ENCODE measurements at places on chromosomes 2 and 18.

DNA sequence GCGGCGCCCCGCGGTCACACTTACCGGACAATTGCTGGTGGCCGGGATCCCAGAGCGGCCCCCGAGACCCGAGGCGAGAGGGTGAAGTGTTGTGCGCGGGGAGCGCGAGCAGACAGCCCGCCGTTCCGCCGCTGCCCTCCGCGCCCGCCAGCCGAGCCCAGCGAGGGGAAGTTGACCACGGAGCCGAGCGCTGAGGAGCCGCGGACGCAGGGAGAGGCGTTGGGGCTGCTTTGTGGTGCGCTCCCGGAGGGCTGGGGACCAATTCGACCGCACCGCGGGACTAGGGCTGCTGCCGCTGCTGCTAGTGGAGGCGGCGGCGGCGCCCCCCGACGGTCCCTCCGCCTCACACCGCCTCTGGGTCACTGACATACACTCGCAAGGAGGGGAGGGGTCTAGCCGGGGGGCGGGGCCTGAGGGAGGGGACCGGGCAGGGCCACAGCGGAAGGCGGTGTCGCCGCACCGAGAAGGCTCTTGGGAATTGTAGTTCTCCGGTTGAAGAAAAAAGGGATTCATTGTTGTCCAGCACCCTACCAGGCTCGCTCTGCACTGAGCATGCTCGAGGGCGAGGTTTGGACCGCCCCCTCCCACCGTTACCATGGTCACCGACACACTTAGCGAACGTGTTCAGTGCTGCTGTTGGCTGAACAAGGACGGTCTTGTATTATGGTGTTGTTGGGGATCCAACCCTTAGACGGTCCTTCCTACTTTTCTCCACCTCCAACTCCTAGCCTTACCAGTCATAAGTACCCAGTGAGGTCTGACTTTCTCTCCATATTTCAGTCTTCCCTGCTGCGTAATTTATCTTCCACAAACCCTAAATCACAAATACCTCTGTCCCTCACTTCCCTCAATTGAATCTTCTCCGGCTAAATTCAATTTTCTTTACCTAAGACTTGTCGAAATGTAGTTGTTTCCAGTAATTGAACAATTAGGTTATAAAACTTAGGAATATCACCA is at the start of gene PELI1:
Gene PELI1 (minus strand): TSS at position 364 of the 957 bp plus-strand sequence. CDS start 36,110 bp downstream, outside the sequence.
- DNase-seq = peak; percentile 96

GRCh38 chr2:71938108-71938507 is 209.6 kb downstream of the CYP26B1 start:
- no peak for DNase-seq

GRCh38 chr2:8408560-8409460 is 273.0 kb upstream of the ID2 start:
- no peak for DNase-seq

DNA sequence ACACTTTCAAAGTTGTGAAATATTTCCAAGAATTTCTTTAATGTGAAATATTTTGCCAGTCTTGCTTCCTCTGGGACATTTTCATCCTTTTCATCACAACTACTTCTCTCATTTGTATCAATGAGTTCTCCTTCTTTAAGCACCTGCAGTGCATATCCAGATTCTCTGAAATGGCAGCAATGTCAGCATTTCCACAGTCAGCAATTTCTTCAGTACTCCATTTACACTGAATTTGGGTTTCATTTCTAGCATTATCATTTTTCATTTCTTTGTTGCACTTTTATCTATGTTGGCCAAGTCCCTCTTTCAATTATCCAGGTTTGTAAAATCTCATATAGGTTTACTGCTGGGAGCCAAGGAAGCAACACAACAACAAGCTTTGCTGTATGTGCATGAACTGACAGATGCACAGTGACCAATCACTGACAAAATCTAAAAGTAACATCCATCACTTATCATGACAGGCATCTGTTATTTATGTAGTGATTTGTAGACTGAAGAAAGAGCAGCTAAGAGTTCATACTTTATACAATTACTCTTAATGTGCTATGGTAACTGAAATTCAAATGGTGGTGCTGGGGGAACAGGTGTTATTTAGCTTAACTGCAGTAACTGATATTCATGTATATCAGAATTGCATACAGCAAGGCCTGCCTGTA is 43.9 kb downstream of the SS18 start:
- no peak for DNase-seq

DNA sequence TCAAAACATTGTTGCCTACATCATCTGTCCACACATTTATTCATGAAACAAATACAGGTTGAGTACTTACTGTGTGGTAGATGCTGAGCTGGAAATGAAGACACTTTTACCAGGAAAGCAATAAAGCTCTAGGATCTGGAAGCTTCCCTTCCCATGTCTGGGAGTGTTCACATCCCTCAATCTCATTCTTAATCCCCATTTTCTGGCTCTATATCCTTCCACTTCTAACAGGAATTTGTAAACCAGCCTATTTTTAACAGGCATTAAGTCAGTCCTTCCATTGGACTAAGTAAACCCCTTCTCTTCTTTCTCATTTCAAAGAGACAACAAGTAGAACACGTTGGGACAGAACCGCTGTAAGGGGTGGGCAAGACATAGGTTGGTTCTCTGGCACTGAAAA is 589.5 kb downstream of the ARHGAP15 start:
- DNase-seq = no peak

DNA sequence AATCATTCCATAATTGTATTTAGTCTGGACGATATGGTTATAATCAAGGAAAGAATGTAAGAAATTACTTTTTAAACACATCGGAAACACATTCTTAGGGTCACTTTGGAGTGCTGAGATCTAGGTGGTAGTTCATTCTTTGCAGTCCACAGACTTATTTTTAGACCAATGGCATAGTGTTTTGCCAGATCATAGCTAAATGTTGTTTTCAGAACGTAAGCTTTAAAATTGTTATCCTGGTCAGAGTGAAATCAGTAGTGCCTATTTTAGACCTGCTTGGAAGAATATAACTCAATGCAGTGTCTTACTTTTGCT is 4.3 kb downstream of the MYL12A start:
- DNase-seq = no peak

DNA sequence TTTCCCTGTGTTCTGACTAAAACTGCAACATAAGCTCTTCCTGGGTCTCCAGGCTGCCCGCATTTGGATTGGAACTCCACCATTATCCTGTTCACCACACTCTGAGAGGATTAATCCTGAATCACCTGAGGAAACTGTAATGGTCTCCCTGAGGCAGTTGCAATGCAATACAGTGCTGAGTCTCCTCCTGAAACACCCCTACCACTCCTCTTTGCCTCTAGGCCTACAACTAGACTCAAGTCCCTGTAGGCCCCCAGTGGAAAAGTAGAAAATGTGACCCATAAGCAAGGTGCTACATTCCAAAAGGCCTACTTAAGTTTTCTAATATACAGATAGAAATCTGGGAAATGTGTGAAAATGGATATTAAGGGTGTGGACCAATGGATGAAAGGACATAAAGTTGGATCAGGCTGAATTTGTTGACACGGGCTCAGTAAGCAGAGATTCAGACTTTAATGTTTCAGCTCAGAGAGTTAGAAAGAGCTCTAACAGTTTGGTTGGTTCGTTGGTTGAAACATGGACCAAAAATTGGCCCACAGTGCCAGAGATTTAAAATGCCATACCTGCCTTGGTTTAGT is 222.3 kb upstream of the ZC3H15 start:
- no peak for DNase-seq

- DNase-seq = no peak
Observed at GRCh38 chr18:813172-814071, 1.4 kb upstream of the YES1 start.

DNA sequence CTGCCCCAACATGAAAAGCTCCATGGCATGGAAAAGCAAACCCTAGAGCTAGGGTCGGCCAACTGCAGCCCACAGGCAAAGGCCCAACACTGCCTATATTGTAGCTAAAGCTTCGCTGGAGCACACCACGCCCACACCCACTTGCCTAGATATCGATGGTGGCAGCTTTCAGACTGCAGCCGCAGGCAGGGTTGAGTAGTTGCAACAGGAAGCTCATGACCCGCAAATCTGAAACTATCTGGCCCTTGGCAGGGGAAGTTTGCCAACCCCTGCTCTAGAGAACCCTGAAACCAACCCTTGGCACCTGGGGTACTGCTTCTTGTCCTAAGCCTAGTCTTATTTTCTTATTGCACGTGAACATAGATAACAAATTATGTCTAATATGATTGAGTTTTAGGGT is 250.0 kb downstream of the SOX11 start:
- DNase-seq = no peak

- no peak for DNase-seq
Observed at GRCh38 chr2:25115902-25116301, 52.5 kb downstream of the POMC start.

- DNase-seq = no peak
Observed at GRCh38 chr2:40138314-40138713, 313.6 kb downstream of the SLC8A1 start.

- DNase-seq = no peak
Observed at GRCh38 chr2:239882331-239882732, 142.8 kb downstream of the NDUFA10 start.

DNA sequence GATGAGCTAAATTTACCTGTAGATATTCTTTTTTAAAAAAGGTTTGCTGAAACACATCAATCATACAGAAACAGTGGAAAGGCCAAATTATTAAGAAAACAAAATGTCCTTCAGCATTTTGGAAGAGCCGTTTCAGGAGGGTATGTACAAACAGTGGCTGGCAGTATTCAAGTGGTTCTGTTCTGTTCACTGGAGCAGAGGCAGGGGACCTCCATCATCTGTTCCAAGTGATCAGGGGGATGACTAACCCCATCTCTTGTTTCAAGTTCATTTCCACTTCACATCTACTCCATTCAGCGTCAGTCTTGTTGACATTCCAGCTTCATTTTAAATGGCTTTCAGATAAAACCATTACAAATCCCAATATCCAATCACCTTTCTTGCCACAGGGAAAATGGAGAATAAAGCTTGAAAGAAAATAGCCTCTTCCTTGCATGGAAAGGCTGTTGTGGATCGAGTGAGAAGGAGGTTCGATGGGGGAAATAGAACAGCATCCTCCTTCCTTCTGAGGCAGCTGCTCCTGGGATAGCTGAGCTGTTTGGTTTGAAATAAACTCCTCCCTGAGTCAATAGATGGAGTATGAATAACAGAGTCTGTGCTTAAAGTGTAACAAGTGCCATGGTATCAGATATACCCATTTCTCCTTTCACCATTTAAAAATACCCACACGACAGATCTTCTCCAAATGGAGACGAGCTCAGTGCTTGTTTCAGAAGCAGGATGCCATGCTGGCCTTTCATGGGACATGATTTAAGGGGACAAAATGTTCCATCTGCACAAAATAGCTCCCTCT is 63.7 kb upstream of the OTOF start:
- DNase-seq = no peak

DNA sequence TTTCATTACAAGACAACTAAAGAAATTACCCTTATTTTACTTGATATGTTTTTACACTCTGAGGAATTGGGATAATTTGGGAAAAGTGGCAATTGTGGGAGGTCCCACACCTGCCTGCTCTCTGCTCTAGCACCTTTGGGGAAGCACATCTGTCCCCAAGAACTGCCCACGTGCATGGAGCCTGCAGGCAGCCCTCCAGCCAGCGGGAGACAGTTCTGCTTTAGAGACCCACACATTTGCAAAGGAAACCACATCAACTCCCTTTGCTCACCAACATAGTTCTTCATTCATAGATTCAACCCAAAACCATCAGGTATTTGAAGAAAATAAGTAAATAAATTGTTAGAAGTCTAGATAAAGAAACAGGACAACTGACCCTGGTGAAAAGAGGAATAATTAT is 239.9 kb upstream of the ID2 start:
- DNase-seq = no peak

DNA sequence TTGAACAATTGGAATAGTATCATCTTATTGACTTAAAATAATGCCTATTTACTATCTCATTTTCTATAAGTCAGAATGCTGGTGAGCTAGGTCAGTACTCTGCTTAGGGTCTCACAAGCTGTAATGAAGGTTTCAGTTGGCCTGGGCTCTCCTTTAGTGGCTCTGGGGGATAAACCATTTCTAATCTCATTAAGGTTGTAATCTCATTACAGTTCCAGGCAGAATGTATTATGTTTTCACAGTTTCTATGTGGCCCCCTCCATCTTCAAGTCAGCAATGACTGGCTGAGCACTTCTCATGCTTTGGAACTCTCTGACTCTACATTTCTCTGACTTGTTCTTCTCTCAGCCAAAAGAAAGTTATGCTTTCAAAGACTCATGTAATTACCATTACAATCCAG is 163.1 kb downstream of the CCDC178 start:
- DNase-seq = no peak

GRCh38 chr2:14678761-14679160 is 46.2 kb downstream of the LRATD1 start:
- no peak for DNase-seq

DNA sequence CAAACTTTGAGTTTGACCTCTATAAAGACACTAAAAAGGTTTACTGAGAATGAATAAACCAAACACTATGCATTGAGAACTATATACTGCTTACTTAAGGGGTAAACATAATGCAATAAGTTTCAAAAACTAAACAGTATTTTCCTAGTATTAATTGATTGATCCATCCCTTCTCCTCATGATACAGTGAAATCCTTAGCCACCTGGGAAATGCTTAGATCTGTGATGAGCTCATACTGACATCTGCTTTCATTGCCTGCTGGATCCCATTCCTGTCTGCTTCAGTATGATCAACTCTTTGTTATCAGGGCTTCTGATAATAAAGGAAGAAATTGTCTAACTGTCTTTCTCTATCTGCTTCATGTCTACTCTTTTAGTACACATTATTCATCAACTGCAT is 74.9 kb upstream of the UBE2E3 start:
- peak; percentile 7 for DNase-seq

- DNase-seq = no peak
Observed at GRCh38 chr18:77145364-77145901, 12.8 kb upstream of the MBP start.

- DNase-seq = no peak
Observed at GRCh38 chr2:181170256-181170655, 189.9 kb downstream of the UBE2E3 start.

DNA sequence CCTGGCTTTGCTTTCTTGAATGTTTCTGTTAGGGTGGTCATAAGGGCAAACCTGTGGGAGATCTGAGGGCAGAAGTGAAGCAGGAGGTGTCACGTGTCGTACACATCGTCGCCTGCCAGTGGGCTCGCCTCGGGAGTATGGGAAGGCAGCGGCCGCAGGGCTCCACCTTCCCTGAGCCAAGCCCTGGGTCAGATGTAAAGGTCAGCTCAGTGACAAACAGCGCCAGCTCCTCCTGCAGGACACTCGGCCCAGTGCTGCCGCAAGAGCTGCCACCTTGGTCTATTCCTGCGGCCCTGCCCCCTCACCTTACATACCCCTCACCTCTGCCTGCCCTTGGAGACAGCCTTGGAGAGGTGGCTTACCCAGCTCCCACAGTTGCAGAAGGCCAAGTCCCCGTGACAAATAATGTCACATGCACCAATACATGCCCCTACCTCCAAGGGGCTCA is 64.2 kb downstream of the PSMG2 start:
- DNase-seq = no peak

DNA sequence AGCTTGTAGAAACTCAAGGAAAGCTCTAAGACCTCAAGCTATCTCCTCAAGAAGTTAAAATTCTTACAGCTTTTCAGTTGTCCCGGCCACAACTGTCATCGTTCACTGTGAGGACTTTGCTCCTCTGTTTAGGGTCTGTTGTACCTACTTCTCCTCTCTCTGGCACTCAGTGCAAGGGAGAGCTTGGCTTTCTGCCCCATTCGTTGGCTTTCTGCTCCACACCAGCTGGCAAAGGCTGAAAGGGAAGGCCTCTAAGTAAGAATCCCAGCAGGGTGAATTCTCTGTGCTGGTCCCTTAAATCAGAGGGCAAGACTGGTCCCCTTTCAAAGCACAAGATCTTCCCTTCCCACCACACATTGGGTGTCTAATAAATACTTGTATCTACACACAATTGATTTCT is 17.3 kb downstream of the ZBTB7C start:
- DNase-seq = peak; percentile 64
